ENCODE measurements at places on chromosomes 7 and 10.

- no peak for DNase-seq
Observed at GRCh38 chr10:29802171-29802570, 167.4 kb upstream of the SVIL start.

DNA sequence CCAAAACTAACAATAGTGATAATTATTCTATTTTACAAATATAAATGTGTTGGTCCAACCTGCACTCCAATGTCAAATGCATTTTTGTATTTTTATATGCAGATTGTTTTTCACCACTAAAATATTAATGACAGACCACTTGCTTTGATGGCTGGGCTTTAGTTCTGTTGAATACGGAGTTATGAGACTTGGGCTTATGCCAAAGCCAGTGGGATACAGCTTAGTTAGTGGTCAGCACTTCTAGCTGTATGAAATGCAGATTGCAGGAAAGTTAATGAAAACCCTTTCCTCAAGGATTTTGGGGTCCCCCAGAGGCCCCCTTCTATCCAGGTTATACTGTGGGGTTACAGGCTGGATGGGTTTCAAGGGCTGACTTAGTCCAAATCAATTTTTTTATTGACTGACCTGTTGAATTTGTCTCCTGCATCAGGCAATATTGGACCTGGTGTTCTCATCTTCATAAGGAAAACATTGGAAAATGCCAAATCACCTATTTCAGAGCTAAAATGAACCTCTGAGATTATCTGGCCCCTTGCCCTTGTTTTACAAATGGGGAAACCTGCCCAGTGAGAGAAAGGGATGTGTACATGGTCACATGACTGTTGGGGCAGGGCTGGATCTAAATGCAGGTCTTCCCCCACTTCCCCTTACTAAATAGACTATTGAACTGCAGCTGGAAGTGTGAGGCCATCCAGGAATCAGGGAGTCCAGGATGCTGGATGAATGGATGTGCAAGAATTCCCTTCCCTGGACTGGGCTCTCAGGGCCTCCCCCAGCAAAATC, 1085.3 kb downstream of the KCNMA1 start:
- no peak for DNase-seq

GRCh38 chr7:45564485-45564884, 9.7 kb upstream of the ADCY1 start:
- no peak for DNase-seq

DNA sequence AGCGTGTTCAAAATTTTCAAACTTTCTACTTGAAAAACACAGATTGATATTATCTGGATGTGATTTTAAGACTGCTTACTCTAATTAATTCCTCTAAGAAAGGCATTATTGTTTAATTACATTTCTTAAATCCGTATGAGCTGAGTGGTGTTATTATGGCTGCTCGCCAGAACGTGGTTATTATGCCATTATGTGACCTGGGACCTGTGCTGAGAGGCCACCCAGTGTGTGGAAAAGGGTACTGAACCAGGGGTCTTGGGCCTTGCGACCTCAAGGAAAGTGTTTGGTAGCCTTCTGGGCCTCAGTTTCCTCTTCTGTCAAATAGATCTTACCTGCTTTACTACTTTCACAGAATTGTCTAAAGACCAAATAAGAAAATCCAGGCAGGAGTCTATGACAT, 15.4 kb downstream of the LGI1 start:
- DNase-seq, result no peak

GRCh38 chr7:146359176-146359575, 242.6 kb downstream of the CNTNAP2 start:
- DNase-seq, result no peak

DNA sequence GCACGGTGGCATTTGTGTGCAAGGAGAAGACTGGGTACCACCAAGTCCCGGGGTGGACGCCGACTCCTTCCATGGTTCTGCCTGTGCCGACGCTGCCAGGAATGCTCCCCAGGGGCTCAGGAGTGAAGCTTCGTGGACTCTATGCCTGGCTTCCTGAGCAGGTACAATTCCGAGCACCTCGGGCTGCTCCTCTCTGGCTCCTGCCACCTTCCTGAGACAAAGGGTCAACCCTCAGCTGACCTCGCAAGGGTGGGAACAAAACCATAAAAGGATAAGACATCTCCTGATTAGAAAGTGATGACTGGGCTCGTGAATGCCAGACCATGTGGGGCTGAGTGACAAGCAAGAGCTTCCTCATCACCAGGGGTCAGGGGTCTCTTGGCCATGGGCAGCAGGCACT, 31.8 kb downstream of the CALML3 start:
- DNase-seq, result no peak

DNA sequence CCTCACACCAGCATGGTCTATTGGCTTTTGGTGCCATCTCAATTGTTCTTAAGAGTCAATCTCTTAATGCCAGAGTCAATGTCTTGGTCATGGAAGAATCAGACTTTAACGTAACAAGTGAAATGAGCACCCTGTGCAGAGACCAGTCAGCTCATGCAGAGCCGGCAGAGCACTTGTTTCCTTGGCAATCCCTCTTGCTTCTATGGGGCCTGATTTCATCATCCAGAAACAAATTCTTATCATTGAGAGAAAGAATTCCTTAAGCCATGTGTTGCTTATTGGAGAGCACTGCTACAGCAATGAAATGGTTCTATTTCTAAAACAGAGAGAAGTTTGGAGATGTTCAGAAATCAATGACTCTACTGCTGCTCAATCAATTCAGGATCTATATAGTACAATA, 212.8 kb downstream of the IPMK start:
- DNase-seq, result no peak

DNA sequence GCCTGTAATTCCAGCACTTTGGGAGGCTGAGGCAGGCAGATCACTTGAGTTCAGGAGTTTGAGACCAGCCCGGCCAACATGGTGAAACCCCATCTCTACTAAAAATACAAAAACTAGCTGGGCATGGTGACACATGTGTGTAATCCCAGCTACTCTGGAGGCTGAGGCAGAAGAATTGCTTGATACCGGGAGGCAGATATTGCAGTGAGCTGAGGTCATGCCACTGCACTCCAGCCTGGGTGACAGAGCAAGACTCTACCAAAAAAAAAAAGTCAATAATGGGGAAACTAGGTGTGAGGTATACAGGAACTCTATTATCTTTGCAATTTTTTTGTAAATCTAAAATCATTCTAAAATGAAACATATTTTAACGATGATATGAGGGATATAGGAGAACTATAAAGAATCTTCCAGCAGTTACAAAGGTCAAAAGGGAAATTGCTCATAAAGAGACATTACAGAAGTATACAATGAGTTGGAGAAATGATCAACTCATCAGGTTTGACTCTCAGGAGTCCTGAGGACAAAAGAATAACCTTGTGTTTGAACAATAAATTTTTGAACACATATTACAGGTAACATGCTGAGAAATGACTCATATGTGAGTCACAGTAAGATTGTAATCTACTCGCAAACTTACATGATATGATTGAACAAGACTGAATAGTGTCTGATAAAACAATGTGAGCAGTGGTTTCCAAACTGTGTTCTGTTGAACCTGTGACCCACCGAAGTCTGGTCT, 272.6 kb downstream of the FGFR2 start:
- no peak for DNase-seq

DNA sequence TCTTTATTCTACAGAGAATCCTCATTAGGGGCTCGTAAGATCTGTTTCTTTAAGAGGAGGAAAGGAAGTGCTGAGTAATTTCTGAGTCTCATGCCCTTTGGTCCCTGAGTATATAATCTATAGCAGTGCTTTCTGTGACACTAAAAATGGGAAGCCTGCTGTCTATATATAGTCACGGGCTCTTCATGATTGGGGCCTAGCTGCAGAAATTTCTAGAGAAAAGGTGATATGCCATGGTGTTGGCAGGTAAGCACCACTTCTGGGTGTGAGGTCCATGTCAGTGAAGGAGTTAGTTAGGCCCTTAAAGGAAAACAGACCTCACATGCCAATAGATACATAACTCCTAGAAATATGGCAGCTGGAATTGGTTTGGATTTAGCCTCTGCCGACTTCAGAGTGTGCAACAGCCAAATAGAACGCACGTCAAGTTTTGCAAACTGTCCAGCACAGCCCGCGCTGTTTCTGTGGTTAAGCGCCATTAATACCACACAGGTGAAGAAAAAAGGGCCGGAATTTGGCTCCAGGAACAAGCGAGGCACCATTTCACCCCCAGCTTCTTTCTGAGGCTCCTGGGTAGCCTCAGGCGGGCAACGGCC, 123.2 kb downstream of the TACC2 start:
- no peak for DNase-seq

DNA sequence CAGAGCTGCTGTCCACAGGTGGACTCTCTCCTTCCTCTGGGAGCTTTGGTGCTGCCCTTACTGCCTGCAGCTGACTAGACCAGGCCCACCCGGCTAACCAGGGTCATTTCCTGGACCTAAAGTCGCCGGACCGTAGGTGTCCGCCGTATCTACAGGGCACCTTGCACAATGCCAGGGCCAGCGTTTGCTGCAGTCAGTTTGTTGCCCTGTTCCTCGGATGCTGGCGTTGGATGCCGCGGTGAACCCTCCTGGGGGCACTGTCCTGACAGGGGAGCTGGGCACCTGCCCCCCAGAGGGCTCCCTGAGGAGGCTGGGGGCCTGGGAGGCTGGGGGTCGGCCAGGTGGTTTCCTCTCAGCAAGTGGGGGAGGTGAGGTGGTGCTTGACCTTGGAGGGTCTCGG, 96.6 kb downstream of the UNCX start:
- no peak for DNase-seq

DNA sequence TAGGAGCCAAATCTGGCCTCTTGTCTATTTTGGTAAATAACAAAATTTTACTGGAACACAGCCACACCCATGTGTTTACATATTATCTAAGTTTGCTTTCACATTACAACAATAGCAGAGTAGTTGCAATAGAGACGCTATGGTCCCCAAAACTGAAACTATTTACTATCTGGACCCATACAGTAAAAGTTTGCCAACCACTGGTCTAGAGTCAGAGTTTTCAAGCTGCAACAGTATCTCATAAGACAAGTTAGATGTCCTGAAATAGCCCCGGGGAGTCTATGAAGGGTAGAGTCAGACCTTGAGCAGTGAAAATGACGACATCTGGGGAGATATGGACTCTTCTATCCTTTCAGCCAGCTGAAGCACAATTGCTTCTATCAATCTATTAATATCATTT, 74.2 kb downstream of the CTNNA3 start:
- no peak for DNase-seq

DNA sequence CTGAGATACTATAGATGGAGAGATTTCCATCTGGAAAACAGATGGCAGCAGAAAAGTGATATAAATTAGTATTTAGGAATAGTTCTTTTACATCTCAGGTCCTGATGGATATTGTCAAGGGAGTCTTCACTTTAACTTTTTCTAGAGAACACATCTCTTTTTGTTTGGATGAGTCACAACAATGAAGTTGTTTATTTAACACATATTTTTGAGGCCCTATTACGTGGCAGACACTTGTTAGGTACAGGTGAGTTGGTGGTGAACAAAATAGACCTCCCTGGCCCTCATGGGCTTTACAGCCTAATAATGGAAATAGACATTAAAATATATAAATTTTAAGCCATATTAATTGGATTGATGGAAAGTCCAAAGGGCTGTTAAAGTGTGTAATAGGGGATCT, 168.3 kb downstream of the VTI1A start:
- DNase-seq, result no peak

DNA sequence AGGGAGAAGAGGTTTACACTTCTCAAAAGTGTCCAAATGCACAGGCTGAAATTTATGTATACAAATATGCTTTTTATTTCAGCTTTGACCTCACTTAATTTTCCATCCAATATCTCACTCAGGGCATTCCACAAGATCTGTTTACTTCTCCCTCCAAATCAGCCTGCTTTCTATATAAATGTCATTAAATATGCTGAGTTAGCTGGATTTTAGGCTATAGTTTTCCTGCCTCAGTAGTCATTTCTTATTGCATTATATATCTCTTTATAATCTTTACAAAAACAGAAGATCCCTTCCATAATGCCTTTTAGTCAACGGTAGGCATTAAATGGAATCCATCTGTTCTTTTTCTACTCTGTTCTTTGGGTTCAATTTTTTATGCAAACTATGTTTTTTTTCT, 71.7 kb upstream of the KCND2 start:
- no peak for DNase-seq

DNA sequence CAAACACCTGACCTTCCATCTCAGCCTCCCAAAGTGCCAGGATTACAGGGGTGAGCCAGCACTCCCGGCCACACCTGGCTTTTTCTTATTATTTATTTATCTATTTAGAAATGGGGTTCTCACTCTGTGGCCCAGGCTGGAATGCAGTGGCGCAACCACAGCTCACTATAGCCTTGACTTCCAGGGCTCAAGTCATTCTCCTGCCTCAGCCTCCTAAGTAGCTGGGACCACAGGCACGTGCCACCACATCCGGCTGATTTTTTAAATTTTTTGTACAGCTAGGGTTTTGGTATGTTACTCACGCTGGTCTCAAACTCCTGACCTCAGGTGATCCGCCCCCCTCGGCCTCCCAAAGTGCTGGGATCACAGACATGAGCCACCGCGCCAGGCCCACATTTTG, 56.9 kb upstream of the MYL10 start:
- DNase-seq, result no peak

GRCh38 chr10:112304267-112304859, 21.2 kb downstream of the TECTB start:
- DNase-seq, result no peak

GRCh38 chr10:99828464-99828863, 46.0 kb downstream of the ABCC2 start:
- DNase-seq, result no peak

GRCh38 chr10:63456437-63457210, 9.2 kb downstream of the JMJD1C start:
- DNase-seq, result no peak

GRCh38 chr10:90905925-90906324, 15.0 kb downstream of the ANKRD1 start:
- DNase-seq, result no peak

DNA sequence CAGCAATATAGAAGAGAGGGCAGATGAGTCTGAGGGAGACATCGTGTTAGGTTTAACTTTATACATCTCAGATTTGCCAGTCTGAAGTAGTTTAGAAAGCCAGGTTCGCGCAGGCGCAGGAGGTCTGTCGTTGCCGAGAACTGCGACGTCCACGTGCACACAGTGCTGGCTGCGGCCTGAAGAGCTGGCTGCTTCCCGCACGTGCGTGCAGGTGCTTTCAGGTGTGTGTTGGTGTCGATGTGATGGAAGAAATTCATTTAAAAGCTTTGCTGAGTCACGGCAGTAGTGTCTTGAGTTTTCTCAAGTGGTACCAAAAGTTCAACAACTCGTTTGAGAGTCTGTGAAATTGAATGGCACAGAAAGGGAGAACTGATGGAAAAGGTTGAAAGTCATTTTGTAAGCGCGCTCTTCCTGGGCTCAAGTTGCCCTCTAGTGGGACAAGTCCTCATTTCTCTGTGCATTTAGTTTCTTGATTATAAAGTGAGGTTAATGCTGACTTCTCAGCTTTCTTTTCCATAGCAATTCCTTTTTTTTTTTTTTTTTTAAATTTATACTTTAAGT, 18.6 kb downstream of the WDR37 start:
- DNase-seq, result no peak

GRCh38 chr10:78349911-78350663, 316.4 kb downstream of the RPS24 start:
- no peak for DNase-seq

GRCh38 chr7:148241700-148242293, 348.8 kb upstream of the C7orf33 start:
- no peak for DNase-seq

- no peak for DNase-seq
Observed at GRCh38 chr7:66967029-66967428, 28.4 kb downstream of the SBDS start.

GRCh38 chr7:73851410-73852338, 9.3 kb upstream of the TMEM270 start:
- peak; percentile 43 for DNase-seq

Measured in GM12864 (cell line).